Pancreas (tissue), 10 donors: ENCODE measurements at places on chromosomes 1 and 21.

GRCh38 chr1:23999156-23999671 lies 19.1 kb upstream of the SRSF10 start:
- DNase-seq, result no peak

DNA sequence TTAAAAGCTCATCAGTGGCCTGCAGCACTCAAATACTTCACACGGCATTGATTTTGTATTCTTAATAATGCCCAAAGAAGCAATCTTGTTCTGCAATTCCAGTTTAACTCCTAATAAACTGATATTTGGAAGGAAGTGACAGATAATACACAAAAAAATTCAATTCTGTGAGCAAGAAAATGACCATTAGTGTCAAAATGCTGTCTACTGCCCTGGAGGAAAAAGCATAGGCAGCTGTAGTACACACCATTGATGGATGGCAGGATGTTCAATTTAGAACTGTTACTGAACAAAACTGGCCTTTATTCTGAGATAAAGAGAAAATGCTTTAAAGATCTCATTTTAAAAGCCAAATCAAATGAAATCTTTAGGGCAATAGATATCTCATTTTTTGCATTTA lies 251.3 kb upstream of the FMN2 start:
- no peak for DNase-seq

- DNase-seq, result no peak
These were observed 239.2 kb downstream of the ATG4C start for GRCh38 chr1:63023171-63023570.

DNA sequence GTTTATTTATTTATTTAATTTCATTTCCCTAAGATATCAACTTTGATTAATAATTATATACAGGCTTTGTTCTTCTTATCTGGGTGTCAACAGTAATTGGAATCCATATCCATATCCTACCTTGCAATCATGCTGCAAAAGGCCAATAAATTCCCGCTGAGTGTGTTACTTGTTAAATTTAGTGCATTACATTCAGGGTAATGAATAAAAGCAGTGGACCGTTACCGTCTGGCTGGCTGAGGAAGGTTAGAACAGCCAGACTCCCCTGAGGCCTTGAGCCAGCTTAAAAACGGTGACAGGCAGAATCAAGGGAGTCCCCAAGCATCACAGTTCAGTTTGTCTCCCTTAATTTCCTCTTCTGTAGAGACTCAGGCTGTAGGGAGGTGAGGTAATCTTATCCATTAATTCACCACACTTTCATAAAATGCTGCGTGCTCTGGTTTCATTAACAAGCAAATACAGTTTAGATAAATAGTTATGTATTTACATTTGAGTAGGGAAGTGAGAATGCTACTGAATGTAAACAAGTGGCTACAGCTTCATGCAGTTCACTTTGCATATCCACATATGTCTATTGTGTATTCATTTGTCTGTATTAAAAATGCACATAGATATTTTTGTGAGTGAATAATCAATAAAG lies 888.2 kb upstream of the CXADR start:
- DNase-seq, result no peak

DNA sequence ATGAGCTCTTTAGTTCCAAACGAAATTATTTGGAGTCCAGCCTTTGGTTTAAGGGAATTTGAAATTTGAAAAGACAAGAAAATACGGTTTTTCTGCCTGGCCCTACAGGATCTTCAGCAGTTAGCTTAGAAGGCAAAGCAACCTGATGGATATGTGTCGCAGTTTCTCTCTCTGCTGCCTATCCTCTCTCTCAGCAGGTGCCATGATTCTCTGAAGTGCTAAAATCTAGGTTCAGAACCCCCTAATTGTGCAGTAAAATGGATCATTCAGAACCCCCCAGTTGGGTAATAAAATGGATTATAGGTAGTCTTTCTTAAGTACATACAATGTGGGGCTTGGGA lies 446 bp upstream of the DEPDC1 start:
- no peak for DNase-seq

DNA sequence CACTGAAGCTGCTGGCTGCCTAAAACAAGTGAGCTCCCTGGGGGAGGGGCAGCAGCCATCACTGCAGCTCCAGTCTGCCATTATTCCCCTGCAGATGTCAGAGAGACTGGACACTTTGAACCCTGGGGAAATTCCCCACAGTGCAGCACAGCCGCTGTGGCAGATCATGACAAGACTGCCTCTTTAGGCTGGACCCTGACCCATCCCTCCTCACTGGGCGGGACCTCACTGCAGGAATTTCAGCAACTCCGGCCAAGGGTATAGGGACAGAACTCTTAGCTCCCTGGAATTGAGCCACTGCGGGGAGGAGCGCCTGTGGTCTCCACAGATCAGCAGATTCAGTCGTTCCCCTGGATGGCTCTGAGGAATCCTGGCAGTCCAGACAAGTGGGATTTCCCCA lies 964.6 kb downstream of the BRINP3 start:
- DNase-seq, result no peak
